ENCODE measurements at places on chromosomes 7 and 10.
A peak's percentile ranks its signal among the peaks of the same experiment; 100 is the strongest.

DNA sequence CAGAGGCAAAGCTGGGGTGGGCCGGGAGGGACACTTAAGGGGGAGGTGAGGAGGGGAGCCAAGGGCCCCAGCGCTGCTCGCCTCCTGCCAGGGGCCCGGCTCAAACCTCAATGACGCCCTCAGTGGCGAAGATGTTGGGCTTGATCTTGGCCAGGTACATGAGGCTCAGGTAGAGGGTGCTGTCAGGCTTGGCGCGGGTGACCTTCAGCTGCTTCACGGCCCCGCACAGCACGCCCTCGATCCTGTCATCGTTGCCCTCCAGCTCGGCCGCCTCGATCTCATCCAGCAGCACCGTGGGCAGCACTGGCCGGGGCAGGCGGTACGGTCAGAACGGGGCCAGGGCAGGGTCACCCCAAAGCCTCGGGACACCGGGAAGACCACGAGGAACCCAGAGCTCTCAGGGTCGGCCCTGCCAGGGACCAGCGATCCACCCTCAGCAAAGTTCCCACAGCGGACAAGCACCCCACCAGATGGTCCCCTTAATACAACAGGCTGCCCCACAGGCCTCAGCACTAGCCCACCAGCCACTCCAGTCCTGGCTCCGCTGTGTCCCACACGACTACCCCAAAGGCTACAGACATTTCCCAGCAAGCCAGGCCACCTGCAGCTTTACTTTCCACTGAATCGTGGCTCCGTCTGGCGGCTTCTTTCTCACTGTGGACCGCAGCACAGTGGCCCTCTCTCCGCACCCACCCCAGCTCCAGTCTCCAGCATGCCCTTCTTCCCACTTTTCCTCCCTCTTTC, 4.0 kb downstream of the INTS1 start:
- DNase-seq = no peak

DNA sequence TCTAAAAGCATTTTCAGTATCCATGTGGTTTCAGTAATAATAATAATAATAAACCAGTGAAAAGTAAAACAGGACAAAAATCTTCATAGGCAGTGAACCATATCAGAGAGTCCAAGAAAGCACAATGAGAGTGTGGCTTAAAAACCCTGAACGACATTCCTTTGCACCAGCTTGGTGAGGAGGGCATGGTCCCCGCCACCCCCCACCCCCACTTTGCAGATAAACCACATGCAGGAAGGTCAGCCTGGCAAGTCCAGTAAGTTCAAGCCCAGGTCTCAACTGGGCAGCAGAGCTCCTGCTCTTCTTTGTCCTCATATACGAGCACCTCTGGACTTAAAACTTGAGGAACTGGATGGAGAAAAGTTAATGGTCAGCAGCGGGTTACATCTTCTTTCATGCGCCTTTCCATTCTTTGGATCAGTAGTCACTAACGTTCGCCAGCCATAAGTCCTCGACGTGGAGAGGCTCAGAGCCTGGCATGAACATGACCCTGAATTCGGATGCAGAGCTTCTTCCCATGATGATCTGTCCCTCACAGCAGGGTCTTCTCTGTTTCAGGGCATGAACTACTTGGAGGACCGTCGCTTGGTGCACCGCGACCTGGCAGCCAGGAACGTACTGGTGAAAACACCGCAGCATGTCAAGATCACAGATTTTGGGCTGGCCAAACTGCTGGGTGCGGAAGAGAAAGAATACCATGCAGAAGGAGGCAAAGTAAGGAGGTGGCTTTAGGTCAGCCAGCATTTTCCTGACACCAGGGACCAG, 172.5 kb downstream of the EGFR start:
- DNase-seq = no peak

GRCh38 chr7:90692947-90693346, 96.8 kb downstream of the CDK14 start:
- DNase-seq = no peak

DNA sequence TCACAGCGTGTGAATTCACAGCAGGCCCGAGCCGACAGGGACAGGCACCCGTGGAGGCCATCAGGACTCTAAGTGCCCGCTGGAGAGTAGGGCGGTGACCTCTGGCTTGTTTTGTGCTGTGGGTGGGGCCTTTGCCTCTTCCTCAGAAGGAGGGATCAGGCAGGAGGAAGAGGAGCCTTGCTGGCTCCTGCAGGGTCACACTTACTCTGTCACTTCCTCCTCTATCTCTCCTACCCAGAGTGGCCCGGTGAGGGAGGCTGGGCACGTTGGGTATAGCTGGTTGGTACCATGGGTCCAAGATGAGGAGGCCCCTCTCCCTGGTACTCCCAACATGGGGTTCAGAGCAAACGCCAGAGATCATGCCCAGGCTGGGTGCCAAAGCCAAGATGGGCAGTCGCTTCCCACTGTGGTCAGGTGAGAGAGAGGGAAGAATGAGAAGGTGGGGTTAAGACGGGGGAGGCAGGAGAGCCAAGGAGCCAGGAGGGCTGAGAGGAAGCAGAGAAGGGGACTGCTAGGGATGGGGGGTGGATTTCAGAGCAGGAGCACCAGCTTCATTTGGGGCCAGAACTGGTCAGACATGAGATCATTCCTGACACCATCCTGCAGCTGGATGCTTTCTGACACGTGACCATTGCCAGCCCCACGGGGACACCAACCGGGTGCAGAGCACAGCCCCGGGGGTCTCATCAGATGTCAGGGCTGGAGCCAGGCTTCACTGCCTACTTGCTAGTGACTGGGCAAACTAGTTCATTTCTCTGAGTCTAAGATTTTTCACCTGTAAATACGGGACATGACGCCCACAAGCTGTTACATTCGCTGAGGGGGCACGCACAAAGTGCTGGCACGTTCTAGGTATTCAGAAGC, 54.8 kb upstream of the CACUL1 start:
- DNase-seq = no peak

DNA sequence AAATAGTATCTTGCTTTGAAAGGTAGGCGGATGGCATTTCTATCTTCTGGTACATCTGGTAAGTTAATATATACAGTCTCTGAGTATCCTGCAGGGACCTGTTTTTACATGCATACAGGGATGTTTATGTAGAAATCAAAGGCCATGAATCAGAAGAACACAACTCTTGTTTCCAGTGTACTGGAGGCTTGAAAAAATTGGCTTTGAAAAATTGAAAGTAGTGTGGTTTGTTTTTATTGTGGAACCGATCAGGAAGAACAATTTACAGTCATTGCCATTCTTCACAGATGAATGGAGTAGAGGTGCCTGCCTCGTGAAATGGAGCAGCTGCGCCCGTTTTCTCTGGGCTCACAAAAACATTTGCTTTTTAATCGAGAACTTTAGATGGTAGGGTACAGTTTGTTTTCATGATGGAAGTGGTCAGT, 54.0 kb upstream of the RPA3 start:
- peak; percentile 20 for DNase-seq

GRCh38 chr7:159103382-159104187, 41.1 kb downstream of the VIPR2 start:
- no peak for DNase-seq

- no peak for DNase-seq
Measured at GRCh38 chr7:72793791-72794190, 34.2 kb downstream of the TYW1B start.

- no peak for DNase-seq
Measured at GRCh38 chr7:80764132-80764531, 125.7 kb downstream of the CD36 start.

GRCh38 chr7:98250789-98251188, 1.2 kb downstream of the TECPR1 start:
- DNase-seq = no peak

DNA sequence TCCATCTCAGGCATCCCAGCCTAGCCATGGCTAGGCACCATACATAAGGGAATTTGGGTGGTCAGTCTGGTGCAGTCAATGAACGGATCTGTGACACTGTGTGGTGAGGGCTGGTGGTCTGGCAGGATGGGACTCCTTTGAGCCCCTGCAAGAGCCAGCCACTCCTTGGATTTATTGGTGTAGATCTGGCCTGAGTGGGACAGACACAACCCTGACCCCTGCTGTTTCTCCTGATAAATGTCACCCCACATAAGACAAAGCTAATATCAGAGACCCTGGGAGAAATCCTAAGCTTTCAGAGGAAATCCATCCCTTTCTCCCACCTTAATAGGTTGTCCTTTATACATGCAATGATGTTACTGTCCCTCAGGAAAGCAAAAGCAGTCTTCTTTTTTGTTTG, 2.3 kb downstream of the FBXO24 start:
- DNase-seq = no peak

DNA sequence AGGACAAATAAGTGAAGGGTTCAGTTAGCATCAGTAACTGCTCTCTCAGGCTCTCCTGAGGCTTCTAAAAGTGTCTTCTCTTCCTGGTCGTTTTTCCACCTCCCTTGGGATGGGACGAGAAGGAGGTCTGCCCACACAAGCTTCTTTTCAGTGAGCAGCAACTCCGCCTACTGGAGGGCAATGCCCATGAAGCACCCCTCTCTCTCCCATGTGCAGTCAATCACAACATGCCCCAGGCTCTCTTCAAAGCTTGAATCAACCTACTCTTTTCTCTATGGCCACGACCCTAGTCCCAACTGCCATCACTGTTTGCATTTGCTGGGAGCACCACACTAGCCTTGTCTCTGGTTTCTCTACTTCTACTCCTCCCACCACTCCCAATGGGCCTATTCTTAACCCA, 135.6 kb downstream of the RPS24 start:
- DNase-seq = no peak

DNA sequence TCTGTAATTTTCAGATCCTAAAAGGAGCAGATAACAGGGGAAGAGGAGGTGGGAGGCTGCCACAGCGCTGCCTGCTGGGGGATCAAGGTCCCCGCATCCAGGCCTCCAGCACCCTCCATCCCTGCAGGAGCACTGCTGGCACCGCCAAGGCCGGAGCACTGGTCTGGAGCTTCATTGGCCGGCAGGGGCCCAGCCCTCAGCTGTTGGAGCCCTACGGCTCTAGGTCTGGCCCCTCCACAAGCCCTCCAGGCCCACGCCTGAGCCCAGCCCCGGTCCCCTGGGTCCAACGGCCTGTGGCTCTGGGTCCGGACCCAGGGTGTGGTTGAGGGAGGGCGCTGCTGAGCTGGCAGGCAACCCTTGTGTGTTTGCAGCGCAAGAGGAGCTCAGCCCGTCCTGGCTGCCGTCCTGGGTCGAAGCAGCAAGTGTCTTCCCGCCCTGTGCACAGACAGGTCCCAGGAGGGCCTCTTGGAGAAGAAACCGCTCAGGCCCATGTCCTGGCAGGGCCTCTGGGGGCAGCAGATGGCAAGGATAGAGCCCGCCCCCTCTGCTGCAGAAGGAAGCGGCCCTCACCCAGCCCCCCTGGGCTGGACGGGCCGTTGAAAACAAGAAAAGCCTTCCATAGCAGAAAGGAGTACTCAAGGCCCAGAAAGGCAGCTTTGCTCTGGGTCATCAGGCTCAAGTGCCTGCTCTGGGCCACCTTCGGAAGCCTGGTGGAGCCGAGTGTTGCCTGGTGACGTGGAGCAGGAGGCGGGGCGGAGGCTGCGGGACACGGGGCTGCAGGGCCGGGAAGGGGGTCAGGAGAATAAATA, 54.3 kb upstream of the TNRC18 start:
- peak; percentile 41 for DNase-seq

GRCh38 chr10:16521311-16522016, at the start of gene C1QL3:
Gene C1QL3, minus strand, starts transcription at chr10:16521879. Its CDS starts 814 bp downstream, at chr10:16521065.
- peak; percentile 34 for DNase-seq

- no peak for DNase-seq
Measured at GRCh38 chr10:11020548-11020942, 2.9 kb downstream of the CELF2 start.

GRCh38 chr10:80814147-80814652, 276.5 kb downstream of the SH2D4B start:
- no peak for DNase-seq

DNA sequence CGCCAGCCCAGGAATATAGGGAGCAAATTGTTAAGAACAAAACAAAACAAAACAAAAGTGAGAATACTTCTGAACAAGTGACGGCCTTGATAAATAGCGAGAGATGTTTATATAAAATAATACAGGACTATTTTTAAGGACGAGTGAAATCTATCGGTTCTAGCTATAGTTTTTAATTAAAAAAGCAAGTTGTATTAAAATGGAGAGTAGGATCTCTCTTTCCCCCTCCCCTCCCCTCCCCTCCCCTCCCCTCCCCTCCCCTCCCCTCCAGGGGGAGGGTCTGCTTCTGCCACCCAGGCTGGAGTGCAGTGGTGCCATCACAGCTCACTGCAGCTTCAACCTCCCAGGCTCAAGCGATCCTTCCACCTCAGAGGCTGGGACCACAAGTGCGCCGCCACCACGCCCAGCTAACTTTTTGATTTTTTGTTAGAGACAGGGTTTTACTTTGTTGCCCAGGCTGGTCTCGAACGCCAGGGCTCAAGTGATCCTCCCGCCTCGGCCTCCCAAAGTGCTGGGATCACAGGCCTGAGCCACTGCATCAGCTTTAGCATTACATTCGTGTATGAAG, 440 bp upstream of the TCAF1 start:
- no peak for DNase-seq

DNA sequence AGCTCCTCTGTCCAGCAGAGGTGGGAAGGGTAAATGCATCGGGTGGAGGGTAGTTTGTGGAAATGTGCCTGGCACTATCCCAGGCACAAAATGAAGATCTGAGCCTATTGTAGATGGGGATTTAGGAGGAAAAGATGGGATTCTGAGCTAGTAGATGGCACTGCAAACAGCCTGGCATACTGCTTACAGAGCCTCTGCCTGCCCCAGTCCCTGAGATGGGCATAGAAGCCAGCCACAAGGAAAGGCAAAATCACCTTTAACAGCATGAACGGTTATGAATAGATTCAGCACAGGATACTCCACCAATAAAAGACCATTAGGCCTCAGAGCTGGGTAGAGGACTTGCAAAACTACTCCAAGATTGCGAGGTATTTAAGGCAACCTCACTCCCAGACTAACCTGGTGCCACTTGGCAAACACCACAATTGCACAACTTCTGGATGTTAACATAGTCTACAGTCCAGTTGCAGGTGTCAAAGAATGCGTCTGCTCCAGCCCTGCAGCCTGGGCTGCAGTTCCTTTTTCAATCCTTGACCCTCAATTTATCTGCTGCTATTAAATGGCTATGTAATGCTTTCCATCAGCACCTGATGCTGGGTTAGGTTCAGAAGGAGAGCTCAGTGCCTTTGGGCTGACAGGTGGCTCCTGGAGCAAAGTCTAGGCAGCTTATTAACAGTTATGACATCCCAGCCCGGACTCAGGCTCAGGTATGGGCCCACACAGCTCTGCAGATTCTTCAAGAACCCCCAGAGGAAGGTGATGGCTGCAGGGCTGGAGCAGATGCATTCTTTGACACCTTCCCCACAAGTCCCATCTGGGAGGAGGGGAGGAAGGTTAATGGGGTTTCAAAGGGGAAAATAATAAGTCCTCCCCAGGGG, 34.0 kb downstream of the CDHR3 start:
- DNase-seq = no peak

DNA sequence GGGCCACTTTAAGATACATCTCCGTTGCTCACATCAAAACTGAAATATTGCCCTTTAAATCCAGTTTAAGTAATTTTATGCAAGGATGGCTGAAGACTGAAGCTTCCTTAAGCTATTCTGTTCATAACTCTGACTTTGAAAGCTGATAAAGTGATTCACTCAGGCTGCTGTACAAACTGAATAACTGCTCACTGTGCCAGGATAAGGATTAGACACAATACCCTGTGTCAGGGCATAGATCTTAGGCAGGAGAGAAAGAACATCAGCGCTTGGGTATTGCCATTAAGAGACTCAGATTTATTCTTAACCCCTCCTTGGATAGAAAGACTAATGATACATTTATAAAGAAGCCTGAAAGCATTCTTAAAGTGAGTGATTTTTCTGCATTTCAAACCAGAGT, 614.5 kb upstream of the ZWINT start:
- no peak for DNase-seq
